ENCODE measurements at places on chromosomes 5 and 9.

DNA sequence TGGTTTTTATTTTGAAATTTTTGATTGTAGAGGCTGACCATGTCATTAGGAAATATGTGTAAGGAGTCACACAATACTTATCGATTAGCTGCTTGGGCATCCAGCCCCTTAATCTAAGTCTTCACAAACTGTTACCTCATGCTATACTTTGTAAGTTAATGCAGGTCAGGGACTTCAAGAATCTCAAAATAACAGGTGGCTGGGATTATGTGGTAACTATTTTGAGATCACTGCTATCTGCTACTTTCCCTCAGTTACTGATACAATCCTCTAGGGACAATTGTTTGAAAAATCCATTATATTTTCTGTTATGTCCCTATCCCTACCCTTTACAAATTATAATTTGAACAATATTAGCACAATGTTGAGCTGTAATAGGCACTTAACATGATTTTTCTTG is 21.7 kb downstream of the FTMT start:
- no peak for DNase-seq

GRCh38 chr5:120365656-120366446 is 98.2 kb upstream of the PRR16 start:
- DNase-seq: no peak

DNA sequence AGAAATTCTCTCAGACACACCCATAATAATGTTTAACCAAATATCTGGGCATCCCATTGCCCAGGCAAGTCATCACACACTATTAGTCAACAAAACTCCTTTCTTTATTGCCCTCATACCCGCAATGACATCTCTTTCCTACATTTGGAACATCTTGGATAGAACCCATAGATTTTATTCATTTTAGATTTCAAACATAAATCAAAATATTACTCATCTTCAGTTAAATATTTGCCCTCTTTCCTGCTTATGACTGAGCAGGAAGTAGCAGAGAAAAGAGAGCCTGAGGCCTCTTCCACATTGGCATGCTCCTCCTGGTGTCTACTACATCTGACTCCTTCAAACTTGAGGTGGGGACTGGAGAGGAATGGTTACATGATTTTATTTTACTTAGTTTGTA is 592.0 kb downstream of the CHSY3 start:
- no peak for DNase-seq

GRCh38 chr5:132204371-132205135 is 23.1 kb downstream of the P4HA2 start:
- DNase-seq: no peak

DNA sequence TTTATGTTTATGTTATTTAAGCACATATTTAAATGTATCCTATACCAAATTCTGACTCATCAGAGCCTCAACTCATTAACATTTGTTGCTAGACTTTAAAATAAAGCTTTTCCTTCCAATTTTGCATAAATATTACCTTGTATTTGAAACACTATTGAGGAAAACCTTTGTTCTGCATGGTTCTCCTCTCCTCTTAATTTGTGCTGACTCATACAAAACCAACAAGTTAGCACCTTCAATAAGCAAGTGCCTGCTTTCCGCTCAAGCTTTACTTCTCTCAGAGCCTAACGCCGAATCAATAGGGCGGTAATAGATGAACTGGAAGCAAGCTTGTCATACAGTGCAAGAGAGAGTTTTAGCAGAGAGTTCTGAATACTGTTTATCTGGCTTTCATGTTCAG is 7.9 kb downstream of the AMACR start:
- no peak for DNase-seq

GRCh38 chr9:104984121-104984520 is 56.2 kb upstream of the ABCA1 start:
- DNase-seq: no peak

DNA sequence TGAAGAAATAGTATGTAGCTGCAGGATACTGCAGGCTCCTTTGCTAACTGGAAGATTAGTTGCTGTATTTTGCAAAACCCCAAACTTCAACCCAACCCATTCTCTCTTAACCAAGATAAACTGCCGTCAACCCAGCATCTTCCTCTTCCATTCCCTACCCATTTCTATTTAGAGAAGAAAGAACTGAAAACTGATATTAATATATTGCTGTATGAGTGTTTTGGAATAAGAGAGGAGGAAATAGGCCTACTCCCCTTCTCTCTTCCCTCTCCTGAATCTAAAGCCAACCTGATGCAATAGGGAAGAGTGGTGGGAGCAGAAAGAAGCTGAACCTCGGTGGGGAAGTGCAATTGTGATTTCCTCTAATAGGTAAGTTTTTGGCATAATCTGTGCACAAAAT is 83.7 kb downstream of the TMEM215 start:
- no peak for DNase-seq

DNA sequence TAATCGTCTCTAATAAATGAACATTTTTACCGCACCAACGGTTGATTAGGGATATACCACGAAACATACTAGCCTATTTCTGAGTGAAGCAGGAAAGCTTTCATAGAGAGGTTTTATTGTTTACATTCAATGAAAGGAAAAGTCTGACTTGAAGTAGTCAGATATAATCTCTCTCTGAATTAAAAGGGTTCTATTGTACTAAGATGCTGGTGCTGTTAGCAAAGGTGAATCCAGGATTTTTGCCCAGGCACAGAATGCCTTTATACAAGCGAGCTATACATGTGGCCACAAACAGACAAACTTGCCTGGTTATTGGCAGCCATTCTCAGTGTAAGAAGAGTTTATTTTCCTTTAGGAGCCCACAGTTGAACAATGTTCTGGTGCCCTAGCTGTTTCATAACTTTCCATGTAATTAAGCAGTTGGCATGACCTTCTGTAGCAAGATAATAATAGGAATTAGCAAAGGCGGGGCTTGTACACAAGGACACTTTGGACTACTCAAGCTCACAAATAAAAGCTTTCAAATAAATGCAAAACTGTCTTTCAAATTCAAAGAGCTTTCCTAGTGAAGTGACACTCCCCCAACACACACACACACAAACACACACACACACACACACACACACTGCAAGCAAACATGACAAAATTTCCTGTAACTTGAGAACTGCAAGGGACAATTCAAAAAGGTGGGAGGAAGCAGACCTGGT is 198.7 kb upstream of the MAP3K1 start:
- DNase-seq: no peak

- DNase-seq: no peak
Observed at GRCh38 chr9:20659474-20659967, 24.5 kb upstream of the FOCAD start.

GRCh38 chr5:178473854-178474253 is 116.3 kb downstream of the COL23A1 start:
- no peak for DNase-seq

- no peak for DNase-seq
Observed at GRCh38 chr5:39755452-39755851, 330.7 kb upstream of the DAB2 start.

DNA sequence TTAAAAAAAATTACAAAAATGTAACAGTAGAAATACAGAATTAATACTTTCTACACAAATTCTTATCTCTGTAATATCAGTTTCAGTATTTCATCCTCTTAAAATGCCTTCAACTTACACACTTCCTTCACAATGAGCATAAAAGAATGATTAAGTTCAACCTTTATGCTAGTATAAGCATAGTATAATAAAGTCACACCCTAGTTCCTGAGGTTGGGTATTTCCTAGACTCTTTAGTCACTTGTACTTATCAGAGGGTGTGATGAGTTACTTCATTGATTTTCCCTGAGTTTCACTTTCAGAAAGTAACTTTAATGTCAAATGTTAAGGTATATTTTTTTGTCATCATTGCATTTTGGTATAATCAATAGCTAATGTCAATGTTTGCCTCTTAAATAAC is 302.4 kb downstream of the PDE4D start:
- DNase-seq: no peak

- no peak for DNase-seq
Observed at GRCh38 chr9:78428640-78429039, 131.7 kb downstream of the PSAT1 start.

DNA sequence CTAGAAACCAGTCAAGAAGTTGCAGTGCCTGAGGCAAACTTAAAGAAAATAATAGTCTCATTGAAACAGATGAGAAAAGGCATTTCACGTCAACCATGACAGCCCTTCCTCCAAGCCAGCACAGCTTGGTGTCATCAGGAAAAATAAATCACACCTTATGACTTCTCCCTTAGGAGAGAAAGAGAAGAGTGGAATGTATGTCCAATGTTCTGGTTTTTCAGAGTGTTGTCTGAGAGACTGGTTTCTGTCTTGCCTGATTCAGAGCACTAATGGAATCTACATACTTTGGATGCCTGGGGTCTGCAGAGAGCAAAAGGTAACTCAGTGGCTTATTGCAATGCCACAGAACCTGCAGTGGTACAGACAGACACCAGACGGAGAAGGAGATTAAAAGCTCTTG is 105.5 kb upstream of the PDE4D start:
- no peak for DNase-seq

- no peak for DNase-seq
Observed at GRCh38 chr5:167602067-167602466, 689.4 kb upstream of the WWC1 start.

DNA sequence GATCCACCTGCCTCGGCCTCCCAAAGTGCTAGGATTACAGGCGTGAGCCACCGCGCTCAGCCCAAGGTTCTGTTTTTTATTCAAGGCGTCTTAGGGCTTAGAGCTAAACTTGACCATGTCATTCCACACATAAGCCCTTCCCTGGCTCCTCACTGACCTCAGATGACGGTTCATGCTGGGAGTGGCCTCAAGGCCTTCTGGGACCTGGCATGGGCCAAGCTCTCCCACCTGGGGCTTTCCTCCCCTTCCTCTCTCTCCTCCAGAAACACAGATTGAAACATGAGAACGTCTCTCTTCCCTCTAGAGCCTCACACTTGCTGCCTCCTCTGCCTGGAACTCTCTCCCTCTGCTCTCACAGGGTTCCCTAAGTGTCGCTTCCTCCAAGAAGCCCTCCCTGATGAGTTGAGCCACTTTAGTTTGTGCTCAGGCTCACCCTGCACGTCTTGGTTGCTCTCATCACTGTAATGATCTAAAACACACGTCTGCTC is 155.6 kb upstream of the IER5L start:
- DNase-seq: no peak
